Renal cortex interstitium (tissue), 15 donors: ENCODE measurements at places on chromosomes 16 and 17. TPM values are rescaled to one million over a fixed set of nuclear protein-coding genes. Genes with fewer than 3 reads are reported as not detected.
A peak's percentile ranks its signal among the peaks of the same experiment; 100 is the strongest.

DNA sequence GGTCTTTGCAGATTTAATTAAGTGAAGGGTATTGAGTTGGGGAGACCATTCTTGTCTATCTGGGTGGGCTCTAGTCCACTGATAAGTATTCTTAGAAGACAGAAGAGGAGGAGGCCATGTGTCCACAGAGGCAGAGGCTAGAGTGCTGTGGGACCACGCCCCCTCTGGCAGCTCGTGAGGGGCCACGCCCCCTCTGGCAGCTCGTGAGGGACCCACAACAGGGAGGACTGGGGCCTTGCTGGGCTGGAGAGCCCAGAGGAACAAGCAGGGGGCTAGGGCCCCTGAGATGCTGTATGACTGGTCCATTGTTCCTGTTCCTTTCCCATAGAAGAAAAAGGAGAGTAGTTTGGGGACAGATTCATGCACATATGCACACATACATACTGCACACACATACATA lies 106.8 kb downstream of the METRNL start:
- no peak for DNase-seq

DNA sequence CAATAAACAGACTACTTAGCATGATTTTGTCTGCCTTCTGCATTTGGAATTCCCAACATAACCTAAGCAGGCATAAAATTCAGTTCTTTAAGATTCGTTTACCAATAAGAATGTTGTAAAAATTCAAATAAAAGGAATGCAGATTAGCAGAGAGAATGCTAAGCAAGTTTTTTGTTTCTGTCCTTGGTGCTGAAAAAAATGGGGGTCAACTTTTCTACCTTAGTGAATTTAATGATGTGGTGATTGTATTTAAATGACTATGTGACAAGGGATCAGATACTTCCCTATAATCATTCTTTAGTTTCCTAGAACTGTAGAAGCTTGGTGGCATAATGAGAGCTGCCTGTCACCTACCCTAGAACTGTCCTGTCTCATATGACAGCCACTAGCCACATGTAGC lies 159.5 kb downstream of the RBFOX1 start:
- DNase-seq: no peak

Gene CBFA2T3
- polyA plus RNA-seq: 2.6 TPM

Gene FN3K
- 49.5 TPM for polyA plus RNA-seq

Gene PGP
- 13.0 TPM for polyA plus RNA-seq

Gene WNK4
- 7.8 TPM for polyA plus RNA-seq

DNA sequence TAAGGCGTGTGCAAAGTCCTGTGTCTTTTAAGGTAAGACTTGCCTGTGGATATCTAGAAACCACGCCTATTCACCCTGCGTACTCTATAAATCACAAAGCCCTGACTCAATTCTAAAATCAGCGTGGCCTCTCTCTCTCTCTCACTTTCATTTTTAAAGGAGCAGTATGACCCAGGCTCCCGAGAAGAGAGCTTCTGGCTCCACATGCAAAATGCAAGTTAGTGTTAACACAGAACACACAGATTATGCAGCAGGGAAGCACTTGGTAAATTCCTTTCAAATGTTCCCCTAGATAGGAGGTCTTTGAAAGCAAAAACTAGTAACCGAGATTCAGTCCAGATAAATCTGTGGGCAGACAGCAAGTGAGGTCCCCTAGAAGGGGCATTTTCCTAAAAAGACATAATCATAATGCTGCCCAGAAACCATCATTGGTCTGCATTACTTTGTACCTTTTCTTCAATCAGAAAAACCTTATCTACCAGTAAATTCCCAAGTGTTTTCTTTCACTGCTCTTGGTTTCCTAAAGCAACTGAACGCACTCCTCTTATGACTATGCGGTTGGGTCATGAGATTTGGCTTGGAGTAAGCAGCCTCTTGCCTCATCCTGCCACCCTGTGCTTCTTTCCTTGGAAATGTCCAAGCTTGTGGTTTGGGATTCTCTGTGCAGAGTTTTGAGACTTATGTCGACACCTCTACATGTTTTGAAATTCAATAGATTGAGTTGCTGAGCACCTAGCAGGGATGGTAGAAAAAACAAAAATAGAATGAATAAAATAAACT lies 31.7 kb upstream of the KCNJ2 start:
- no peak for DNase-seq

- no peak for DNase-seq
These were observed 67.4 kb downstream of the SIAH1 start for GRCh38 chr16:48317614-48318315.

- no peak for DNase-seq
These were observed 262.7 kb downstream of the SNX29 start for GRCh38 chr16:12239226-12239625.

Gene PTX4
- not detected for polyA plus RNA-seq

DNA sequence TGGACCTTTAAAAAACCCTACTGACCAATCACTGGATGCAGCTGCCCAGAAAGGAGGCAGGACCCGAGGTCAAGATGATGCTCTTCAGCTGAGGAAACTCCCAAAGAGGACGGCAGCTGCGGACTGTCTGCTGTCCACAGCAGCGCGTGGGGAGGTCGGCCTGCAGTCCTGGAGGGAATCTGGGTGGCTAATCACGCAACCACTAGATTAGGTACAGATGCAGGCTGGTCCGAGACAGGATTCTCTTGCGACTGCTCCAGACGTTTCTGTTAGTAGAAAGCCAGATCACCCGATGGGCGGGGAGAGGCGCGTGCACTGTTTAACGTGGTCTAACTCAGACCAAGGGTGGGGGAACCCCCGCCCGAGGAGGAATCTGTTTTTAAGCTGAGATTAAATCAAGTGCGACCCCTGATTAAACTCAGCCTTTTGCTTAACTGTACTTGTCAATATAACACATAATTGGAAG lies 8.8 kb downstream of the CTRB2 start:
- DNase-seq: no peak

DNA sequence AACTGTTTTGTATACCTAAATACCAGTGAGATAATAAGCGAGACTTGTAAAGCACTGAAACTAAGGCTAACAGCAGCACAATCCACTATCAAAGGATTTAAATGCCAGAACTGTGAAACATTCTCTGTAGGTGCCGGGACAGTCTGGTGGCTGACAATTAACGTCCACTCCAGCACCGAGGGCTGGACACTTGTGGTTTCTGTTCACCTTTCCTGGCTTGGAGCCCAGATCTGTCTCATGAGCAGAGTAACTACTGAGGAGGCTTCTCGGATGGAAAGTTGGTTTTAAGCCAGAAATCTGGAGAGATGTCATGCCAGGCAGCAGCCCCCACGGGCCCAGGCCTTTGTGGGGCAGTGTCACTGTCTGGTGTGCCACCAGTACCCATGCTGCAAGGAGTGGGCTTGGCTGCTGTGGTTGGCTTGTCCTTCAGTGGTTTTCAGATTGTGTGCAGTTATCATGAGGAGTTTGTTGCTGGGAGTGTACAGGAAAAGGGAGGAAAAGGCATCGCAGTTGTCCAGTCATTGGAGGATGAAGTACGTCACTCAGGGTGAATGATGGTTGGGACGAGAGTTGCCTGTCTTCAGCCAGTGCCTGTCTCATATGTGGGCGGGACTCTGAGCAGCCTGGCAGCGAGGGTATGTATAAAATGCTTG lies 35.5 kb downstream of the UBN1 start:
- peak; percentile 41 for DNase-seq

- no peak for DNase-seq
These were observed 62.8 kb upstream of the ADCY9 start for GRCh38 chr16:4179020-4179419.

Gene PRSS27
- 1.8 TPM for polyA plus RNA-seq

Gene CRHR1
- polyA plus RNA-seq: not detected

GRCh38 chr16:80462917-80463316 lies 77.9 kb upstream of the DYNLRB2 start:
- no peak for DNase-seq

DNA sequence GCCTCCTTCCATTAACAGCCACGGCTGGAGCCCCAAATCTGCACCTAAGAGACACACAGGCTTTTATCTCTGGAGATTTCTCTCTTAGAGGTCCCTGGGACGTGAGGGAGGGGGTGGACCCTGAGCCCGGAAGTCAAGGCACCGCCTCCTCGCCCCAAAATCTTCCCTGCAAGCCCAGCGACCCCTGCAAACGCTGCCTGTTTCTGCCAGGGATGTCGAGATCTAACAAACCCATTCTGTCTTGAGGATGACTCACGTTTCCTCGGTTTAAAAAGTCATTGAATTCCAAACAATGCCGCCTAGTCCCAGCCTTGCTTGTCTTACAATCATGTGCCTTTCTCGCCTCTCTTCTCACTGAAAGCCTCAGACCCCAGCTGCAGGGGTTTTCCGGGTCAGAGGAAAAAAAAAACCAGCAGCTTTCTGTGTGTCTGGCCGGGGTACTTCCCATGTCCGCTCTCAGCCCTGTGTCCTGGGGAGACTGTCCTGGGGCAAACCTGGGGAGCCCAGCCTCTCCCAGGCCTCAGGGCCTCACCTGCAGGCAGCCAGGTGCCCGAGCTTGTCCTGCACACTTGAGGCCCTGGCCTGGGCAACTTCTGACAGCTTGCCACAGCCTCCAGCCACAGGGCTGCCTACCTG lies 15.4 kb downstream of the ARL2BP start:
- no peak for DNase-seq

DNA sequence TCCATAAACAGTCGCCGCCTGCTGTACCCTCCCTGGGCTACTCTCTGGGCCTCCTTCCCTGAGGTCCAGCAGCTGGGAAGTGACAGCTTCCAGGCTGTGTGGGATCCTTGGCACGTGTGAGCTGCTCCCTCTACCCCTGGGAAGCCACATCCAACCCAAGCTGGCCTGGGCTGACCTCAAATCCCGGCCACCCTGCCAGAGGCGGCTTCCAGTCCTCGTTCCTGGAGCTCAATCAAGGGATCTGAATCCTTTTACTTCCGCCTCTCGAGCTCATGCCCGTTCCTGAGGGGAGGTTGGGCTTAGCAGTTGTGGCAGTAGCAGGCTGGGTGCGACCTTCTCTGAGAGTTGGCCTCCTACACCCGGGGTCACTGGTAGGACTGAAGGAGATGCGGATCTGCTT lies 82.5 kb downstream of the NETO2 start:
- no peak for DNase-seq

DNA sequence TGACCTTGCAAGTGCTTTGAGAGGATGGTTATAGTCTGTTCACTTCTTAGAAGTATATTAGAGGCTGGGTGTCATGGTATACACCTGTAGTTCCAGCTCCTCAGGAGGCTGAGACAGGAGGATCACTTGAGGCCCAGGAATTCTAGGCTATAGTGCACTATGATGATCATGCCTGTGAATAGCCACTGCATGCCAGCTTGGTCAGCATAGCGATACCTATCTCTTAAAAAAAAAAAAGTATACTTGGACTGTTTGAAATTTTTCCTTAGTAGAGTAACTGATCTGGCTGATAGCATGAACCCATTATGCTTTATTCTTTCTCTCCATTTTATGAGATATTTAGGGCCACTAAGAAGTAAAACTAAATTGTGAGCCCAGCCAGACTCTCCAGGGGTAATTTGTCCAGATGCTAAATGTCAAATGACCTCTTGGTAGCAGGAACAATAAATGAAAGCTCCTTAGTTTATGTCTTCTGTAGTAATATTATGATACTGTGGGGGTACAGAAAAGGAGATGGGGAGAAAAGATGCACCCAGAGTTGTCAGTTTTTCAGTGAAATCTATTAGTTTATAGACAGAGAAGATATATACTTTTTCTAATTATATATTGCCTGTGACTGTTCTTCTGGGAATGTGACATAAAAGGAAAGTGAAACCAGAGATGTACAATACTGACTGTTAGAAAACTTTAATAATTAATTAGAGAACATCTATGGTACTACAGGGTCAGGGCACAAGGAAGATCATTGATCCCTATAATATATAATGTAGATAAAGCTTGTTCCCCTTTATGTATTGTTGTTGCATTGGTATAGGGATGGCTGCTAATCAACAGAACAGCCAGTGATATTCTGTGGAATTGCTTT lies 335.3 kb upstream of the TBX2 start:
- DNase-seq: no peak

DNA sequence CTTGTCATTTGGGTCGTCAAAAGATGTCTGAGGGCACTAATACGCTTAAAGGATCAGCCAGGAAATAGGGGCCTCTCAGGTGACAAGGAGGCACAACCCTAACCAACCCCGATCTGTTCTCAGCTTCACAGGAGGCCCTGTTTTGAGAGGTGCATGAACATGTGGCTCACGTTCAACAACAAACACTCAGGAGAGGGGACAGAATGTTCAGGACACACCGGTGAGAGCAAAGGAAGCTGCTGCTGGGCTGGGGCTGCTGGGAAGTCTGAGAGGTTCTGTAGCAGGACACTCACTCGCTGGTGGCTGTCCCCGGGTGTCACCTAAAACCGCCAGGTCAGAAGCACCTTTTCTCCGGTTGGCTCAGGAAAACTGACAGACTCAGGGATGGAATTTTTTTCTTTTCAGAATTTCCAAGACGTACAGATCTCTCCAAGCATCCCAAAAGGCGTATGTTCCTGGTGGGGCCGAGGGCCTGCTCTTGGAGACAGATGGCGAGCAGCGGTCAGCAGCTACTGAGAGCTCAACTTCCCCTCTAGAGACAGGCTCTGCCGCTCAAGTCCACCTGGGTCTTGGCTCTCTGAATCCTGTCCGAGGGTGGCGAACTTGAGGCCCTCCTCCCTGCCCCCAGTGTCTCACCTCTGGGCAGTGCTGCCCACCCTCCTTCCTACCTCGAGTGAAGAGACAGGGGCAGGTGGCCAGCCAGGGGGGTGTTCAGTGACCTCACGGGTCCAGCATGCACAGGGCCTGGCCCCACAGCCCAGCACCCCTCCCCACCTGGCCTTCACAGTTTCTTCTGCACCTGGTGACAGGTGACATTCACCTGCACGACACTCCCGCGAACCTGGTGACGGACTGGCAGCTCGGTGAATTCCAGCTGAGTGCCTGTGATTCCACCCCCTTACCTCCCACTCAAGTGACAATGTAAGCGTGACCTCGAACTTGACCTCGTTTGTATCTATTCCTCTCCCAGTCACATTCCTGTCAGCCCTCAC lies 22.9 kb downstream of the CLUH start:
- DNase-seq: no peak

DNA sequence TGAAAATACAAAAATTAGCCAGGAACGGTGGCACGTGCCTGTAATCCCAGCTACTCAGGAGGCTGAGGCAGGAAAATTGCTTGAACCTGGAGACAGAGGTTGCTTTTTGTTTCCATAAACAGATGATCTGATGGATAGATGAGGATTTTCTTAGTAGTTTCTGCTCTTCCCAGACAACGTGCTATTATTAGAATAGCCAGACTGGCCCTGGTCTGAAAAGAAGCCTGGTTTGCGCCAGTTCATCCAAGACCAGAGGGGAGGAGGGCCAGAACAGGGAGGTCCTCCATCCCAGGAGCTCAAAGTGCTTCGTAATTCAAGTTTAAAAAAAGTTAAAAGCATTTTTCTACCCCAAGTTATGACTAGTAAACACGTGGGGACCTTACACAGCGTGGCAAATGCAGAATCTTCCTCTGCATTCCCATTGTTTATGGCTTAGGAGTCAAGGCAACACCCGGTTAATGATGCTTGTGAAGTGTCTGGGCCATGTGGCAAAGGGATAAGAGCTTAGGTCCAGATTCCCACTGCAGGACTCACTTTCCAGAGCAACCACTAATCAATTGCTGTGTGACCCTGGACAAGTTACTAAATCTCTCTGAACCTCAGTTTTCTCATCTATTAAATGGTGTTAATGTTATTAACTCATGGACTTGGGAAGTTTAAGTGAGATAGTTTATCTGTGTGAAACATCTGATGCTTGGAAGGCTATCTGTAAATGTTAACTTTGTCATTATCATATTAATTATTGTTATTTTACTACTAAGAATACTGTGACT lies 205.4 kb downstream of the CCDC182 start:
- no peak for DNase-seq

Gene CA10
- polyA plus RNA-seq: 10.3 TPM

GRCh38 chr16:4110065-4110464 lies 6.2 kb downstream of the ADCY9 start:
- no peak for DNase-seq

Gene PMP22
- polyA plus RNA-seq: 58.1 TPM

GRCh38 chr16:10878644-10879501 lies 1.9 kb downstream of the CIITA start:
- no peak for DNase-seq
